ENCODE measurements at places on chromosomes 1 and 21. TPM values are rescaled to one million over a fixed set of nuclear protein-coding genes. Genes with fewer than 3 reads are reported as not detected.

The HCRTR1 gene
- total RNA-seq = not detected

The AADACL3 gene
- total RNA-seq = not detected

The ADGRL4 gene
- not detected for total RNA-seq

The CFHR3 gene
- total RNA-seq = not detected

The RXFP4 gene
- not detected for total RNA-seq

The SPRR2F gene
- not detected for total RNA-seq

The AQP10 gene
- 8.9 TPM for total RNA-seq

The INSRR gene
- total RNA-seq = not detected

The ARPC5 gene
- total RNA-seq = 62.1 TPM

The NEK2 gene
- 0.32 TPM for total RNA-seq

Data from T-helper 17 cell (primary cell).